ENCODE measurements at places on chromosomes 1 and 21. TPM values are rescaled to one million over a fixed set of nuclear protein-coding genes. Genes with fewer than 3 reads are reported as not detected.

HSPA6 gene
- 2.6 TPM for polyA plus RNA-seq

WNT4 gene
- 0.45 TPM for polyA plus RNA-seq

PPM1J gene
- polyA plus RNA-seq, result 3.4 TPM

TMPRSS15 gene
- polyA plus RNA-seq, result 0.09 TPM

SH2D2A gene
- polyA plus RNA-seq, result 0.32 TPM

NLRP3 gene
- polyA plus RNA-seq, result not detected

S100A9 gene
- polyA plus RNA-seq, result 41.9 TPM

ABCD3 gene
- 43.2 TPM for polyA plus RNA-seq

GBP7 gene
- not detected for polyA plus RNA-seq

SELENOF gene
- 207 TPM for polyA plus RNA-seq

LRRC71 gene
- 0.19 TPM for polyA plus RNA-seq

FAM167B gene
- 84.8 TPM for polyA plus RNA-seq

ELF3 gene
- 81.8 TPM for polyA plus RNA-seq

VCAM1 gene
- polyA plus RNA-seq, result 46.0 TPM

IL19 gene
- polyA plus RNA-seq, result 0.41 TPM

SLC44A5 gene
- polyA plus RNA-seq, result 5.0 TPM
